ENCODE measurements at places on chromosomes 7 and 10.

- peak; percentile 5 for DNase-seq
These were observed 146.8 kb downstream of the FZD1 start for GRCh38 chr7:91411060-91411459.

DNA sequence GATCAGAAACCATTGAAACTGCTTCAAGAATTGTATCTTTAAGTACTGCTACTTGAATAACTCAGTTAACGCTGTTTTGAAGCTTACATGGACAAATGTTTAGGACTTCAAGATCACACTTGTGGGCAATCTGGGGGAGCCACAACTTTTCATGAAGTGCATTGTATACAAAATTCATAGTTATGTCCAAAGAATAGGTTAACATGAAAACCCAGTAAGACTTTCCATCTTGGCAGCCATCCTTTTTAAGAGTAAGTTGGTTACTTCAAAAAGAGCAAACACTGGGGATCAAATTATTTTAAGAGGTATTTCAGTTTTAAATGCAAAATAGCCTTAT lies 14.7 kb downstream of the HNRNPA2B1 start:
- DNase-seq = no peak

DNA sequence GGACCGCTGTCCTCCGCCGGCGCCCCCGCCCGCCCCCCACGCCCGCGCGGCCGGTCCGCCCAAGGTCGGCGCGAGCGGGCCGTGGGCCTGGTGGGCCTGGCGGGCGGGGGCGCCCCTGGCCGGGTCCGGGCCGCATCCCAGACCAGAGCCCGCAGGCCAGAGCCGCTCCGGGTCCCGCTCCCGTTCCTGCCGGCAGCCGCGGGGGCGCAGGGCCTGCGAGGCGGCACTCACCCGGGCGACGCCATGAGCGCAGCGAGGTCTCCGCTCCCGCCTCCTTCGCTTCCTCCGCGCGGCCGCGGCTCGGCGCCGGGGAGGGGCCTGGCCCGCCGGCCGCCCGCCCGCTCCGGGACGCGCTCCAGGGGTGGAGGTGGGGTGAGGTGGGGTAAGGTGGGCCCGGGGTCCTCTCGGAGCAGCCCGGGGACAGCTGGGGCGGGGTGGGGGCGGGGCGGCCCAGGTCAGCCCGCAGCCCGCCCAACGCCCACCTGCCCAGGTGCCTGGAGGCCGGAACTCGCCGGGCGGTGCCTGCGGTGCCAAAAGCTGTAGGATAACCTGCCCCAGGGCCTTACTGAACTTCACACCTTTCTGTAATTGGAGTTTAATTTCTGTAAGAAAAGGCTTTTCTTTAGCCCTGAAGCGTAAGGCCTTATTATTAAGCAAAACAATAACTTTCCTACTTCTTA lies at the start of gene URGCP:
URGCP (minus strand) TSS at position 266 of the 680 bp plus-strand sequence; CDS start at position 245, 21 bp downstream.
- DNase-seq = peak; percentile 24

DNA sequence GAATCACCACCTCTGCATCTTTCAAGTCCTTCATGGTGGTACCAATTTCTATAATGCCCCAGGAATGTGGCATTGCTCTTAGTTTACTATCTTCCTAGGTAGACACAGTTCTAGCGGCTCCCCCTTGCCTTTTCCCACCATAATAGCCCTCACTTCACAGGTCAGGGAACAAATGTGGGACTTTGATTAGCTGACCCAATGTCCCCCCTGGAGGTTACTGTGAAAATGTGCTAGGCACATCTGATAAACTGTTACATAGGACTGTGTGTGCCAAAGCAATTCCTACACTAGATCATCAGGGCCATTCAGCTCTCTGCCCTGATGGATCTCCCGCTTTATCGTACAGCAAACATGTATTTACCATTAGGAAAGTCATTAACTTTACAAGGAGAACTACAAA lies 94.0 kb downstream of the TWIST1 start:
- DNase-seq = no peak

GRCh38 chr7:139482662-139483466 lies 609 bp downstream of the KLRG2 start:
- peak; percentile 39 for DNase-seq

GRCh38 chr10:14826076-14826829 lies 11.6 kb downstream of the CDNF start:
- DNase-seq = peak; percentile 50

DNA sequence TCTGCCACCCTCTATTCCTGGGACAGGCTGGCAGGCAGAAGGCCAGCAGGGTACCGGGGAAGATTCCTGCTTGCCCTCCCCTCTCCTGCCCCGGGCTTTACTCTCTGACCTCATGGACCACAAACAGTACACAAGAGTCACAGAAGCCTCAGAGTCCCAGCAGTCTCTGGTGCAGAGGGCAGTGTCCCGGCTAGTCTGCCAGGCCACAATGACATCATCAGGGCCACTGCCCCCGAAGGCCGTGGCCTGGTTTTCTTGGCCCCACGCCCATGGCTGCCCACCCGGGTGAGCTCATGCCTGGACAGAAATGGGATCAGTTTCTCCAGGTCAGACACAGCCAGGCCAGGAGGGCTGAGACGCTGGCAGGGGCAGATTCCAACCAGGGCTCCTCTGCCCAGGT lies 91.9 kb downstream of the MYL10 start:
- DNase-seq = peak; percentile 5

DNA sequence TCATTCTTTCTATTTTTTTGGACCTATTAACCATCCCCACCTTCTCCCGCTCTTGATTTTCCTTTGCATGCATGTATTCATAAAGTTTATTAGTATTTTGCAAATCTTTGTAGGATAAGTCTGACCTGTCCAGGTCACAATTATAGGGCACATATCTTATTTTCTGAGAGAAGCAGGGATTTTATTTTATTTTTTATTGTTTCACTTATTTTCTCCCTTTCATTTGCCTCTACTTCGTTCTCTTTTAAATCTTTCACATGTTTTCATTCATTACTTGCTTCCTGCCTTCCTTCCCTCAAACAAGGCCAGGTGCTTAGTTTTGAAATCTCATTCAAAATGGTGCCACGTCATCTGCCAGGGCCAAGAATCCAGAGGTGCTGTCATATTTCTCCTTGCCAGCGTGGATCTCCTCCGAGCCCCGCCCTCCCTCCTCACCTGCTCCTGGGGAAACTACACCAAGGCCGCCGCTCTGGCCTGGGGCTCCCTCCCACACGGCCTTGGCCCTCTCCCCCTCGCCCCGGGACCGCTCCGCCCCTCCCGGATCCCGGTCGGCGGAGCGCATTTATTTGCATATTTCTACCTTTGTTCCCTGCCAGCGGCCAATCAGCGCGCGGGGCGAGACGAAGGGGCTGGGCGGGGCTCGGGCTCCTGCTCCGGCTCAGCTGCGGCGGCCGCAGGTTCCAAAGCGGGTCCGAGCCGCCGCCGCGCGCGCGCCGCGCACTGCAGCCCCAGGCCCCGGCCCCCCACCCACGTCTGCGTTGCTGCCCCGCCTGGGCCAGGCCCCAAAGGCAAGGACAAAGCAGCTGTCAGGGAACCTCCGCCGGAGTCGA lies at the start of gene TSPAN13:
TSPAN13 (plus strand) TSS at position 654 of the 830 bp plus-strand sequence. CDS start 213 bp downstream, outside the sequence.
- peak; percentile 23 for DNase-seq

GRCh38 chr10:88991161-88991898 lies 732 bp downstream of the FAS start:
- peak; percentile 72 for DNase-seq

DNA sequence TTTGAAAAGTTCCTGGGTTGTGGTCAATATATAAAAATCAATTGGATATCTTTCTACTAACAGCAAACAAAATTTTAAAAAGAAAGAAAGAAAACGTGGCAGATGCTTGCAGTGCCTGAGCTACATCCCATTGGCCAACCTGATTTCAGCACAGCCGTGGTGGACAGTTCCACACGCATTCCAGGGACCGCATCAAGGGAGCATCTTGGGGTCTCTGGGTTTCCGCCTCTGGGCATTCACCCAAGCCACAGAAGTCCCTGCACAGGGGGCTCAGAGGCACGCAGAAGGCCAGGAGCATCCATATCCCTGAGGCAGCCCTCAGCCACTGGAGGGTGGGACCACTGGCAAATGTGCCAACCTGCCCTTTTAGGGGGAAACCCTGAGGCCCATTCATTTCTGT lies 254.5 kb upstream of the RNF32 start:
- DNase-seq = no peak

- no peak for DNase-seq
These were observed 33.1 kb downstream of the ADD3 start for GRCh38 chr10:110040767-110041478.

GRCh38 chr10:7409732-7410168 lies 1.1 kb downstream of the SFMBT2 start:
- DNase-seq = peak; percentile 20

GRCh38 chr10:97267671-97268070 lies 24.8 kb downstream of the ARHGAP19 start:
- no peak for DNase-seq

GRCh38 chr7:36967387-36967786 lies 243.1 kb upstream of the AOAH start:
- DNase-seq = peak; percentile 64

- no peak for DNase-seq
These were observed 34.5 kb upstream of the CUX1 start for GRCh38 chr7:101782896-101783295.

- no peak for DNase-seq
These were observed at the start of gene MNX1 for GRCh38 chr7:157010588-157011332. Gene MNX1, minus strand, starts transcription at chr7:157010663. Its CDS starts 313 bp downstream, at chr7:157010350.

DNA sequence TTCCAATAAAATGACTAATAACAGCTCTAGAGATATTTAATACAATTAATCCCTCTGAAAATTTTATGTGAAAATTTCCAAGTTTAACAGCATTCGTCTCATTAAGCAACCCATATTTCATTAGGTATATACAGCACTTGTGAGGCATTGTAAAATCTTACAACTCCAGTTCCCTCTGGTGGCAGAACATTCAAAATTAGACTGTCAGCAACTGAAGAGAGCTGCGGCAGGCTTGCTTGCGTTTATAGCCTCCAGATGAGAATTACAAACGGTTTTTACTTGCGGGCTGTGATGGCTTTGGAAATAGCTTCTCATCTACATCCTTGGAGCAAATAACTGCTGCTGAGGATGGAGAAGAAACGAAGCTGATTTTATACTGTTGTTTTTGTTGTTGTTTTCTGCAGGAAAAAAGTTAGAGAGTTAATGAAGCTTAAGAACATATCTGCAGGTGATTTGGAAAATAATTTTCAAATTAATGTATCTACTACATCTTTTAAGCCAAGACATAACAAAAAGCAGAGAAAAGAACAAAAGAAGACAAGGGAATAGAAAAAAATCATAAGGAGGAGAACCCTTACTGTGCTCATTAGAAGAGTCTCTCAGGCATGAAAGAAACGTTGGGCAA lies 171.3 kb downstream of the MAGI2 start:
- peak; percentile 40 for DNase-seq

DNA sequence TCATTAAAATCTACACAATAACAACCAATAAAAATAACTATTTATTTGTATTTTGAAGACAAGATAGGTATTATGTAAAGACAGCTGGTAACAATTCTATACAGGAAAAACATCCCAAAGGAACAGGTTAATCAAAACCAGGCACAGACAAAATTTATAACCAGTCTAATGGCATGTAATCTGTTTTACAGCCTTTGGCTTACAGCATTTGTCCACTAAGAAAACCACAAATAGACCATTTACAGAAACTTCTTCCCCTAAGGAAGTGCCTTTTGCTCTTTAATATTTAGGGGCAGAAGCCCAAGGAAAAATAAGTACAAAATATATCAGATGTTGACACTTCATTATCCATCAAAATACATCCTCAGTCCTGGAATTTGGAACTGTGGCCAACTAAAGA lies 65.0 kb downstream of the SVIL start:
- no peak for DNase-seq

GRCh38 chr10:125266966-125267365 lies 106.6 kb upstream of the CTBP2 start:
- no peak for DNase-seq

DNA sequence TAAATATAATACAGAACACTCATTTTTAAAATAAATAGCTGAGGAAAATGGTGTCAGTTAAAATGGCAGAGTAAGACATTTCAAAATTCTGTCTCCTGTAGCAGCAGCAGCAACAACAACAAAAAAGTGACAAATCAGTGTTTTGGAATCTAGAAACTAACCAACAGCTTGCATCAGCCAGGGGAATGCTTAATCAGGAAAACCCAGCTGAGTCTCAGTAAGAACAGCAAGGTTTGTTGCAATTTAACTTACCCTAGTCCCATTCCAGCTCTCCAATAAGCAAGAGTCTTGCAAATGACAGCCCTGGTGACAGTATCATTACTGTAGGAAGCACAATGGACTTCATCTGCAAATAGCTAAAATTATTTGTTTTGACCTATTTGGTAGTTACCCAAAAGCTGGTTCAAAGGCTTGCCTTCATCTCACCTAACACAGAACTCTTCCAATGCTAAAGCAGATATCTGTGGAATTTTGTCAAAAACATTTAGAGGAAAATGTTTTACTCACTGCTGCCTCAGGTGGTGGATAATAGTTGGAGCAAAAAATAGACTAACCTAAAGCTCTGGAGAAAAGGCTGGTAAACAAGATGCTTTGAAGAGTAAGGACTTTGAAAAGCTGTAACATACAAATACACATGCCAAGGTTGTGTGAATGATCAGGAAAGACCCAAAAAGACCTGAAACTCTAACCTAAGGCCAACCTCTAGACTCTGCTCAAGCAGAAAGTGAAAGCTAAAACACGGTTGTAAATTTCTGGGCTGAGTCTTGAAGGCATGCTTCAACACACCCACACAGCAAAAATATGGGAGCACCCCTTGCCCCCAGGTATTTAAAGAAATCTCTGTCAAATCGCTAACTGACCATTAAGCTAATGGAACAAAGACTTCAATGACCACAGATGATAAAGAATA lies 9.9 kb upstream of the ARHGAP22 start:
- peak; percentile 66 for DNase-seq

GRCh38 chr7:116963234-116963633 lies 9.9 kb downstream of the ST7 start:
- no peak for DNase-seq

DNA sequence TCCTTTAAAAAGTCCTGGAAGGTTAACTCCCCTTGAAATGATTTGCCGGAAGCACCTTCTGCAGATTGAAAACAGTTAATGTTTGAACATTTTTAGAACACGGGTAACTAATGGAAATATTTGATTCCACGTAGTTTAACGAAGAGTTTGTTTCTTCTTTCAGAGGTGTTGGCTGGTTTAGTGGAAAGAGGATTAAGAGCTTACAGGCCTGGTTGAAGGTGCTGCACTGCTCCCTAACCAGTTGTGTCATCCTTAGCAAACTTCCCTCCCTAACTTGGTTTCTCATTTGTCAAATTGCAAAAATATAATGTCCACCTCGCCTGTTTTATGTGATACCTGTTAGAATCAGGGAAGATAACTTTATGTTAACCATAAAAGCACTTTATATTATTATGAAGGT lies 243.0 kb upstream of the FZD8 start:
- DNase-seq = no peak

GRCh38 chr10:126302826-126303665 lies 85.2 kb downstream of the ADAM12 start:
- no peak for DNase-seq

- no peak for DNase-seq
These were observed 31.8 kb upstream of the SFTPD start for GRCh38 chr10:79980711-79981110.

GRCh38 chr7:100546129-100546925 lies 7.3 kb downstream of the AGFG2 start:
- DNase-seq = no peak

GRCh38 chr7:148723846-148724245 lies 25.1 kb downstream of the CUL1 start:
- DNase-seq = no peak
